LNCaP clone FGC (cell line): ENCODE measurements at places on chromosomes 6 and 20.

DNA sequence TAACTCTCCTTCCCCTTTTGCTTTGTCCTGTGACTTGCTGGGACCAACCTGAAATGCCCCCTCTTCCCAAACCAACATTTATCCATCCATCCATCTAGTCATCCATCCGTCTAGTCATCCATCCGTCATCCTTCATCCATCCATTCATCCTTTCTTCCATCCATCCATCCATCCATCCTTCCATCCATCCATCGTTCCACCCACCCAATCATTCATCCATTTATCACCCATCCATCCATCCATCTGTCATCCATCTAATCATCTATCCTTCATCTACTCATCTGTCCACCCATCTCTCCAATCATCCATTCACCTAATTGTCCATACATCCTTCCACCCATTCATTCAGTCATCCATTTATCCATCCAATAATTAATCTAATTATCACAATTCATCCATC, 92.7 kb downstream of the EDN3 start:
- DNase-seq, result no peak

GRCh38 chr20:45258664-45259063, 4.3 kb upstream of the SLPI start:
- DNase-seq, result no peak

DNA sequence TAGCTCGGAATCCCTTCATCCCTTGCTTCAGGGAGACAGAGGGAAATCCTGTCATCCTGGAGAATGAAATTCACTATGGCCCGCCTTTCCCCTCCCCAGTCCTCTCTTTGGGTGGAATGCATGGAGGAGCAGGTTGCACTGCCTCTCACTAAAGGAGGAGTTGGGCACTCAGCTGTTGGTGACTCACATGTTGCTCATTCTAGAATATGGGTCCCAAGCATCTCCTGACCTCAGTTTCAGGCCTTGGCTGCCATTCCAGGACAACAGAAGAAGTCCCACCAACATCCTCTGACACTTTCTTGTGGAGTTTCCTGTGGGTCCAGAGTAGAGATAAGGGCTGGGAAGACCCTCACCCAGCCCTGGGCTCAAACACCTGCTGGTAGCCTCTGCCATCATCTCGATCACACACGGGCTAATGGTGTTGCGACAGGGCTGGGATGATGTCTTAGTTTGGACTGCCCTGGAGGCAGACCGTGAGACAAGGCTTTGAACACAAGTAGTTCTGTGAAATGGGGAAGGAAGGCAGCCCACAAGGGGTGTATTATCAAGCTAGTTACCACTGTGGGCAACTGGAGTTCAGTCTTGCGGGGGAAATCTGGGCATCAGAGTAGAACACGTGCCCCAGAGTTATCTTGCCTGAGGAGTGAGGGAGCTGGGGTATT, 52.4 kb upstream of the RNF24 start:
- DNase-seq, result no peak

- DNase-seq, result no peak
Observed at GRCh38 chr6:83378621-83379388, 52.0 kb downstream of the ME1 start.

DNA sequence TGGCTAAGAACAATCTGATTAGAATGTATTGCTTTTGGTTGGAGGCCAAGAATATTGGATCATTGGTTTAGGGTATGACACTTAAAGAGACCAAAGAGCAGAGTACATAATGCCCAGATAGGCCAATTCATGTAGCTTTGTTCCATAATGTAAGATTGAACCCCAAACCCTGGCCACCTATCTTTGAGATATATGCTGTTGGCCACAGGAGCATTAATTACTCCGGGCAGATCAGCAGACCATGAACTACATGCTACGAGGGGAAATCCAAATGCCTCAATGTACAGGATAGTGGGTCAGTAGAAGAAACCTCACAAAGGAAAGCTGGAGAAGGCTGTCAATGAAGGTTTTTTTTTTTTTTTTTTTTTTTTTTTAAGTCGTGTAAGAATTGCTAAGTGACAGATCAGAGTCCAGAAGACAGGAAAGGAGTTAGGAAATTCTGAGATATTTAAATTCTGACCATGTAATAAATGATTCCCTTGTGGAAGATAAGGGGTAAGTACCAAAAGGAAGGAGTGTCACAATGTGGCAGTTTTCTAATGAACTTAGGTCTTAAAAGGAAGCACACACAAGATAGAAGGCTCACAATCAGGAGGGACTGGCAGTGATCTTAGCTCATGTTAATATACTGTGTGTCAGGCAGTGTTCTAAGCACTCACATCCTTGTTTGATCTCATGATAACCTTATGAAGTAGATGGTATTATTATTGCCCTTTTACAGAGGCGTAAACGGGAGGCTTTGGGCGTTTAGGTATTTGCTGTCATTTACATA, 61.4 kb downstream of the CARMIL1 start:
- DNase-seq, result no peak

DNA sequence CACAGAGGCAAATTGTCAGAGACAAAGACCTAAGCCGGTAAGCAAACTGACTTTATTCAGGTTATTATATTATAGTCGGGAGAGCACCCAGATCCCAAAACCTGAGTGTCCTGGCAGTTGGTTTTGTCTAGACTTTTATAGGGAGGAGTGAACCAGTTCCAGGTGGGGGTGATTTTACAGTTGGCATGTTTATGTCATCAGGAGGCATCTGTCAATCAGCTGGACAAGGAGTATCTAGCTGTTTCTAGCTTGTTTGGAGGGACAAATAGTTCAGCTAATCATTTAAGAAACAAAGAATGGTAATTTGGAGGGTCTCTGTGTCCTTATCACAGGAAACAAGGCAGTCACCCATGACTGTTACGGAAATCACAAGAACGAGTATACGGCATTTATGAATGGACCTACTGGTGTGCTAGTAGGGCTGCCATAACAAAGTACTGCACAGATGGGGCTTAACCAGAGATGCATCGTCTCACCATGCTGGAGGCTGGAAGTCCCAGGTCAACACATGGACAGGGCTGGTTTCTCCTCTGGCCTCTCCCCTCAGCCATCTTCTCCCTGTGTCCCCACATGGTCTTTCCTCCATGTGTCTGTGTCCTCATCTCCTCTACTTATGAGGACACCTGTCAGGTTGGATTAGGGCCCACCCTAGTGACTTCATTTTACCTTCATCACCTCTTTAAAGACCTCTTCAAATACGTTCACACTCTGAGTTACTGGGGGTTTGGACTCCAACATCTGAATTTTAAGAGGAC, 122.7 kb downstream of the LY86 start:
- DNase-seq, result no peak

GRCh38 chr6:79862711-79863110, 84.6 kb downstream of the ELOVL4 start:
- DNase-seq, result no peak

DNA sequence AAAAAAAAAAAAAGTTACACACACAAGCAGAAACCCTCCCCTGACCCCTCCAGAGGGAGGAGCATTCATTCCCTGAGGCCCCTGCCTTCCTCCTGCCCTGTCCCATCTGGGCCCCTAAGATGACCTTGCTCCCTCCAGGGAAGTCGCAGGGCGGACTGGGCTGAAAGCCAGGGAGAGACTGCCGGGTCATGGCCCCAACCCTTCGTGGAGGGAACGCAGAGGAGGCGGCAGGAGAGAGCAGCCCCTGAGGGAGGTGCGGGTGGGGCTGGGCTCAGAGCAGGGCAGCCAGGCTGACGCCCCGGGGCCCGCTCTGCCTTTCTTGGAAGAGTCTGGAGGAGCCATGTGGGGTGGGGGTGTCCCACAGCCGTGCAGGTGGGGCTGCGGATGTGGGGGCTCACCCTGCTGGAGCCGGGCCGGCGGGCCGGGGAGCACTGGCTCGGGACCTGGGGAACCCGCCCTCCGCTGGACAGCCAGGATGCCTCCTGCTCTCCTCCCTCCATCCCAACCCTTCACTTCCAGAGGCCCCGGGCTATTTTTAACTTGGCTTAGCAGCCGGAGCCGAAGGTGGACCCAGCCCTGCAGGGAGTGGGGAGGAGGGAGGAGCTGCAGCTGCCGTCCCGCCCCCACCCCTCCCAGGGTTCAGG, 15.0 kb upstream of the ABHD16B start:
- DNase-seq, result no peak

DNA sequence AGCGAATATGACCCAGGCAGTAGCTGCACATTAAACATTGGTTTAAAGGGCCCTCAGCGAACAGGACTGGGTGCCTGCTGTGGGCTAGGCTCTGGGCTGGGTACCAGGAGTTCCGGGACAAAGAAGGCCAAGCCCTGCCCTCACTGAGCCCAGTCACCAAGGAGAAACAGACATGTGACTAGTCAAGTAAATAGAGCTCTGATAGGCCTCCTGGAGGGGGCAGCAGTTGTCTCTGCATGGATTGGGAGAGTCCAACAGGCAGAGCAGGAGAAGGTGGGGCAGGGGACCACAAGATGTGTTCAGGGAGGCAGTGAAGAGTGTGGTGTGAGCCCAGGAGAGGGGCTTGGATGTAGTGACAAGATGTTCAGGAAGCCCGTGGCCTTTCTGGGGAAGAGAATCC, 3.1 kb downstream of the HM13 start:
- DNase-seq, result peak; percentile 62
